Hematopoietic multipotent progenitor cell treated with erythropoietin and hydrocortisone succinate and interleukin-3 and kit ligand, for 4 days (in vitro differentiated cells): ENCODE measurements at places on chromosomes 5 and 9.

GRCh38 chr5:95953021-95953702, 8.5 kb downstream of the ELL2 start:
- no peak for DNase-seq

DNA sequence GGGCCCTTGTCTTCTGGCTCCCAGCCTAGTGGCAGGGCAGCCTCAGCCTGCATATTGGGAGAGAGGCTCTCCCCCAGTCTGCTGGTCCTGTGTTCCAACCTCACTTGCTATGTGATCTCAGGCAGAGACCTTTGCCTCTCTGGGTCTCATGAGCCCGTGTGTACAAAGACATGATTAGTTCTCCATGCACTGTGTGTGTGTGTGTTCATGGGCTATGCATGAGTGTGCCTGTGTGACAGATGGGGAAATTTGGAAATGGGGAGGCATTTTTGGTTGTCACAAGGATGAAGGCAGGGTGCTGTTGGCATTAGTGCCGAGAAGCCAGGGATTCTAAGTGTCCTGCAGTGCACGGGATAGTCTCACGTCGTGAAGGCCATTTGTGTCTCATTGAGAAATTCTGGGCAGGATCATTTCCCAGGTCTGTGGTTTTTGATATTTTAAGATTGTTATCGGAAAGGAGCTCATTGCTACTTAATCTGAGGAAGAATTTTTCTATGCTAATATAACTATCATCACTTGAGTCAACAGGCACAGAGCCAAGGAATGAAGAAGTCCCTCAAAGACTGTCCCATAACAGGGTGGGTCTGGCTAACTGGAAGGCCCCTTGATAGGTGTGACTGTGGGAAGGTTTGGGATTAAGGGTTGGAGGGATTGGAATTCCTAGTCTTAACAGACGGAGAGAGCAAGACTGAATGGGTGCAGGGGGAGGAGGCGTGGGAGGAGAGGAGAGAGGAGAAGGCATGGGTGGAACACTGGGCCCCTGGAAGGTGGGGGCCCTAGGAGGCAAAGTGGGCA, 168.5 kb downstream of the RGS3 start:
- DNase-seq = no peak

- DNase-seq = no peak
Observed at GRCh38 chr9:68427216-68427977, 71.0 kb downstream of the PGM5 start.

DNA sequence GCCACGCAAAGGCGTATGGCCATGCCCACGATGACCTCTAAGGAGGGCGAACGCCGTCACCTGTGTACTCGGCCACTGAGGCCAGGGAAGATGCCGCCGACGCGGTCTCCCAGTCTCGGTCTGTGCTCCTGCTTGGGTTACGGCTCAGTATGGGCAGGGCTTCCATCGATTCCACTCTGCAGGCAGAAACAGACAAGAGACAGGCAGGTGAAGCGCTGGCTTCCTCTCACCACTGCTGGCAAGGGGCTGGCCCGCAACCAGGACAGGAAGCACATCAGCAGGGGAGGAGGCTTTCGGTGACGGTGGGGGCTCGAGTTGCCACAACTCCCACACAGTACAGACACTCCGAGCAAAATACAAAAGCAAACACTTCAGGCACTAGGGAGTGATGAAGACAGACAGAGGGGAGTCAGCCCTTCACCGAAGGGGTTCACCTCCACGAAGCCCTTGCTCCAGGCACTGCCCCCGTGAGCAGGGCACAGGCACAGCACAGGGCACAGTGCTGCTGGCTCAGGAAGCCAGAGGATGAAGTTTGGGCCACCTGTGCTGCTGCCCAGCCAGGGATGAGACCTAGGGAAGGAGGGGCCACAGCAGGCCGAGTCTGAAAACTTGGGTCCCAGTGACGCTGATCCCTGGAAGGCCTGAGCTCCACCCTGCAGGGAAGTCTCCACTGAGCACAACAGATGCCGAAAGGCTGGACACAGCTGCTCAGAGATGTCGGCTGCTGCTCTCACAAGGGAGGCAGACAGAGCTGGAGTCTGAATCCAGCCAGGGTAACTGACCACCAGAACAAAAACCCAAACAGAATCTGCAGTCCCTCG, 91.3 kb downstream of the CAMSAP1 start:
- no peak for DNase-seq

GRCh38 chr9:19488721-19489120, 79.9 kb downstream of the ACER2 start:
- no peak for DNase-seq

- DNase-seq = peak; percentile 41
Observed at GRCh38 chr9:137658781-137659180, 40.0 kb downstream of the EHMT1 start.

DNA sequence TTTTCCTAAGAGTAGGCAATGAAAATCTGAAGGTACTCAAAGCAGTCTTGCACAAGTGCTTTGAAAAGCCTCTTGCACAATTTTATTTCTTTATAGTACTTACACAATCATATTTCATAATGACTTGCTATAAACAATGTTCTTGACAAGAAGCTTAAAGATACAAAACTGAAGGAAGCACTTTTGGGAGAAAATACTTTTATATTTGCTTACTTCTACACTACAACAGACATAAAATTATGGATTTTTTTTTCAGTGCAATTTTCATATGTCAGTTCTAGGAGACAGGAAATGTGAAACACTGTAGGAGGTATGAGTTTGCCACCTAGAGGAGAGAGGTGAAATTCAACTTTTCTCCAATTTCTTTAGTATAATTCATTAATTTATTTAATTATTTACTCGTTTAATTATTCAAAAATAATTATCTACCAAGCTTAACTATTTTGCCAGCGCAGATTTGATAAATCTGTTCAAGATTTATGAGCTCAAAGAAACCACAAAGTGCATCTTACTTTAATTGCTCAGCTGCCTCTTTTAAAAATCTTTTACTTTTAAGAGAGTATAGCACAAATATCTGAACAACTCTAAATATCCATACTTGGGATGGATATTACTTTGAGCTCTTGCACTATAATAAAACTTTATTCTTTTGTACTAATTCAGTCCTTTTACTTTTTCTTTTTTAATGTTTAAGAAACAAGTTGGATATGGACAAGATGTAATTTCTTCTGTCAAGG, 29.0 kb upstream of the CDKN2B start:
- peak; percentile 61 for DNase-seq

DNA sequence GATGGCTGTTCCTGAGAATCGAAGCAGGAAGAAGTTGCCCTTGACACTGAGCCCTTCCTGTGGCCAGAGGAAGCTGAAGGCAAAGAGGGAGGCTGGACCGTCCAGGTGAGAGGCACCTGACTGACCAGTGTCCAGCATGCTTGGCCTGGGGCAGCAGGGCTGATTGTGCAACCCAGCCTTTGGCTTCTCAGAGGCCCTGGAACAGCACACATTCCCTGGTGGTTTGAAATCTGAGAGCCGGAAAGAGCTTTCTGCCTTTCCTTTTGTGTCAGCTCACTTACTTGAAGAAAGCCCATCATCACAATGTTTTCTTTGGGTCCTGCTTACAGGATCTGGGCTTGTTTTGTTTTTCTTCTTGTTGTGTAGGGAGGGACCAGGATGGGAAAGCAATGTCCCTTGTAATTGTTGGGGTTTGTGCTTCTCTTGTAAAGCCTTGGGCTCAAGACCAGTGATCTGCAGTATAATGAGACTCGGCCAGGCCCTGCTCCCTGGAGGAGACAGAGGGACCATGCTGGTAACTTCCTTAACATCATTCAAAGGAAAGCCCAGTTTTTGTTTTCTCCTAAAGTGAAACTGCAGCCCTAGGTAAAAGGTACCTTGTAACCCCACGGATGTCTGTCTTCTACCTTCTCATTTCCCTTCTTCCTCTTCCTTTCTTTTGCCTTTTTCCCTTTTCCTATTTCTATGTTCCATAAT, 213.7 kb downstream of the NXNL2 start:
- no peak for DNase-seq

DNA sequence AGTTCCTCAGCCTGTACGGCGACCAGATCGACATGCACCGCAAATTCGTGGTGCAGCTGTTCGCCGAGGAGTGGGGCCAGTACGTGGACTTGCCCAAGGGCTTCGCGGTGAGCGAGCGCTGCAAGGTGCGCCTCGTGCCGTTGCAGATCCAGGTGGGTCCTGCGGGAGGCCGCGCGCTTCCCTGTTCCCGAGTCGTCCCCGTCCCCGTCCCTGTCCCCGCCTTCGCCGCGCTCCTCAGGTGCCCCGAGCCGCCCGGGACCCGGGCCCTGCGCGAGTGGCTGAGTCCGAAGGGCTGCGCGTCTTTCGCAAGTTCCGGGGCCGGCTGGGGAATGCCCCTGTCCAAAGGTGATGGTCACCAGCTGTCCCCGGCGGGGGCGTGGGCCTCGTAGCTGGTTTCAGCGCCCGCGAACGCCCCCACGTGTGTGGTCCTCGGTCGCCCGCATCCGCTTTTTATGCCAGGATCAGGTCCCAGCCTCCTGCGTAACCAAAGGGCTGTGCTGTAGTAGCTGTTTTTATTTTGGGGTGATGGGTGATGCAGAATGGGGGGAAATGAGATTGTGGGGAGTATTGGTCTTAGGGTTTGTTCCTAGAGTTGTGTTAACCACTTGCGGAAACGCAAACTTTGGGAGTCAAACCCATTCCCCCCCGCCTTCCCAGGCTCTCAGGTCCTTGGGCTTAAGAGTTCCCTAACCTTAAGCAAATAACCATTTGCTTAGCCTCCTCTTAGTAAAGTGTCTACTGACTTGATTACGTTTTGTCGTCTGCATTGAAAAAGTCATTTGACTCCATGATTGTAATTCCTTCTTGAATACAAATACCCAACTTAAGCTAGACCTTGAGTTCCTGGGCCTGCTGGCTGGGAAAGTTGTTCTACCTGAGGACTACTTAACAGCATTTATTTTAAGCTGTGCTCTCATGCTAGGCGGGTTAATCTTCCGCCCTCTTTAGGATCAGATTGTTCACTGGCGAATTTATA, 663 bp downstream of the ISOC1 start:
- DNase-seq = peak; percentile 75

DNA sequence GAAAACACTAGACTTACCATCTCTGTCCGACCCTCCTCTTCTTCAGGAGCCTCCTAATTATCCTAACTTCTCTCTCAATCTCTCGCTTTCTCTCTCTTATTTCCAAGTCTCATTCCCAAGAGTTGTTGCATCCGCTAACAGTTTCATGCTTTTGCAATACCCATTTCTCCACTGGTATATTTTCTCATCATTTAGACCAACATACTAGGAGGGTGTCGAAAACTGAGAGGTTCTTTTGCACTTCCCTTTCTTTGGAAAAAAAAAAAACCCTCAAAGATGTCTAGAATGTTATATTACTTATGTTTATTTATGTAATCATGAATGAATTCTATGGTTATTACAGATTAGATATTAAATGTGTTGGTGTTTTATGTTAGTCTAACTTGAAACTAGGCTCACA, 35.9 kb downstream of the SPZ1 start:
- DNase-seq = no peak

GRCh38 chr9:131264231-131264630, 12.1 kb downstream of the FAM78A start:
- peak; percentile 56 for DNase-seq

GRCh38 chr9:114847492-114848417, 41.9 kb upstream of the TNFSF15 start:
- no peak for DNase-seq

GRCh38 chr5:31811210-31811609, 172.3 kb downstream of the PDZD2 start:
- peak; percentile 77 for DNase-seq

- no peak for DNase-seq
Observed at GRCh38 chr9:91914404-91914803, 35.6 kb downstream of the ROR2 start.

GRCh38 chr5:126744836-126745235, 32.1 kb upstream of the LMNB1 start:
- no peak for DNase-seq

GRCh38 chr9:122360891-122361290, 9.9 kb upstream of the PTGS1 start:
- peak; percentile 32 for DNase-seq

DNA sequence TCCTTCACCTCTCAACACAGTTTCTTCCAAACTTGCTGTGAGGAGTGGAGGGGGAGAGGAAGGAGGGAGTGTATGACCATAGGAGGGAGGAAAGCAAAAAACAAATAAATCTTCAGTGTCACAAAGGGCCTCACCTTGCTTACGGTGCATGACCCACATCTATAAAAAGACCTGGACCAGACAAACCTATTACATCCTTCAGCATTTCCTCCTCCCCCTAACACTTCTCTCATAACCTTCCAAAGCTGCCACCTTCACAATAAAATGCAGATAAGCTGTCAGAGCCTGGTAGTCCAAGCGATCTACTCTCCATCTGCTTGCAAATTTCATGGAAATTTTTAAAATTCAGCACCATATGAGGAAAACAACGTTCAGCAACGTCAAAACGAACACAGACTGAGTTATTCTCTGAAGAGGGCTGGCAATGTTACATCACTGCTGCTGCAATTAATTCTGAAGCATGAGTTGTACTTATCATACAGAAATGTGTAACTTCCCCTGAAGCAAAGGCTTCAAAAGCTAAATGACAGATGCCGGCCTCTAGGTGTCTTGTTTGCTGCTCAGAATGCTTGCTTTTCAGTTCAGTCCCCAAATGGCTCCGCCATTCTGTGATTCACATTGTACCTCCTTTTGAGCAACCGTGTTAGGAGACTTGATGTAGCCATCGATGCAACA, 62.9 kb downstream of the EFNA5 start:
- no peak for DNase-seq

DNA sequence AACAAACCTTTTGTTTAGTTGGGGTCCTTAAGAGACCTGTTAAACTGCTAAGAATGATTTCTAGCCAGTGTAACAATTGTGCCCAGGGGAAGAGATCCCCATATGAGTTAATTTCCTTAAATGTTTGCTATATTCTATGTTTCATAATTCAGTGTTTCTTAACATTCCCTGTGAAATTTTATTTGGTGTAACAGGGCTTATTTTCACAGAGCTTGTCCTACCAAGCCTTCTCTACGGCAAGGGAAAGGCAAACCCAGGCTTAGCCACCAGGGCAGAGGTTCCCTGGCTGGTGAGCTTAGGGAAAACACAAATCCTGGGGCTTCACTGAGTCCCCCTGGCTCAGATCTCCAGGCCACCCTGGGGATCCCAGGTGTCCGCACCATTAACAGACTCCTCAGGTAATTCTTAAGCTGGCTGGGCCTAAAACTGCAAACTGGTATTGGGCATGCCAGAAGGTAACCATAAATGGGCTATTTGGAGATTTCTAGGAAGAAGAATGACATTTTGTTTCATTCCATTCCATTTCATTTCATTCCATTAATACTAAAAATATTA, 17.0 kb upstream of the LCP2 start:
- no peak for DNase-seq

DNA sequence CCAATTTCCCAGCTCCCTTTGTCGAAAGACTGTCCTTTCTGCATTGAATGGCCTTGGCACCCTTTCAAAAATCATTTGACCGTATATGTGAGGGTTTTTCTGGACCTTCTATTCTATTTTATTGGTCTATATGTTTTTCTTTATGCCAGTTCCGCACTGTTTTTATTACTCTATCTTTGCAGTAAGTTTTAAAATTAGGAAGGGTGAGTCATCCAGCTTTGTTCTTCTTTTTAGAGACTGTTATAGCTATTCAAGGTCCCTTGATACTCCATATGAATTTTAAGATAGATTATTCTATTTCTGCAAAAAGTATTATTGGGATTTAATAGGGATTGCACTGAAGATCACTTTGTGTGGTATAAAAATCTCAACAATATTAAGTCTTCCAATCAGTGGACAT, 44.2 kb upstream of the STARD4 start:
- DNase-seq = no peak

GRCh38 chr5:157350939-157351801, 85.2 kb downstream of the CYFIP2 start:
- no peak for DNase-seq
